ENCODE measurements at places on chromosomes 3 and 15. TPM values are rescaled to one million over a fixed set of nuclear protein-coding genes. Genes with fewer than 3 reads are reported as not detected.
A peak's percentile ranks its signal among the peaks of the same experiment; 100 is the strongest.

- no peak overlapping the region for H3K27ac ChIP-seq
- H3K4me3 ChIP-seq = no peak overlapping the region
- H3K4me1 ChIP-seq = no peaks in the 10 kb centered on the region
These were observed 10.6 kb downstream of the TRH start for GRCh38 chr3:129985113-129985512.

DNA sequence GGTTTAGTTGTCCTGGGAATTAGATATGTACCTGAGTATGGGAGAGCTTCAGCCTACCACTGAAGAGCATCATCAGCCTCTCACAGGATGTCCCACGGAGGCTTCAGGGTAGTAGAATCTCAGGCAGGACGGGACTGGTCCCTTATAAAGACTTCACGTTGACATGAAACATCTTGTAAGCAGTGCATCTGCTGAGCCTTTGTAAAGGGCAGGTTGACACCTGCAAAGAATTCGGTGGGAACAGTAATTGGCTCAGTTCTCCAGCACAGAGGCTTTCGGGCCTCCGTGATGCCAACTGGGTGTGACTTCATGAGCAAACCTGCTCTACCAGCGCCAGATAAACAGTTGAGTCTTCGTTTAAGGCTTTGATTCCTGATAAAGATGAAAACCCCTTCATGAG is 26.9 kb upstream of the AVEN start:
- peak; percentile 81 for DNase-seq
- no peaks in the 10 kb centered on the region for H3K36me3 ChIP-seq
- H3K4me1 ChIP-seq = no peaks in the 10 kb centered on the region
- H3K4me3 ChIP-seq = no peak overlapping the region

- no peak for DNase-seq
- H3K4me1 ChIP-seq = peaks cover 9% of the 10 kb centered on the region
- H3K36me3 ChIP-seq = no peaks in the 10 kb centered on the region
- H3K27ac ChIP-seq = peak overlapping the region; percentile 57
- H3K4me3 ChIP-seq = no peak overlapping the region
These were observed 37.3 kb downstream of the MLH1 start for GRCh38 chr3:37030588-37030987.

- no peaks in the 10 kb centered on the region for H3K4me1 ChIP-seq
- no peaks in the 10 kb centered on the region for H3K36me3 ChIP-seq
- peak; percentile 58 for DNase-seq
- no peaks in the 10 kb centered on the region for H3K27me3 ChIP-seq
- no peak overlapping the region for H3K4me3 ChIP-seq
- no peak overlapping the region for H3K27ac ChIP-seq
These were observed 405.8 kb downstream of the IGSF11 start for GRCh38 chr3:118628704-118629341.

MST1R gene
- 5.5 TPM for total RNA-seq

DNA sequence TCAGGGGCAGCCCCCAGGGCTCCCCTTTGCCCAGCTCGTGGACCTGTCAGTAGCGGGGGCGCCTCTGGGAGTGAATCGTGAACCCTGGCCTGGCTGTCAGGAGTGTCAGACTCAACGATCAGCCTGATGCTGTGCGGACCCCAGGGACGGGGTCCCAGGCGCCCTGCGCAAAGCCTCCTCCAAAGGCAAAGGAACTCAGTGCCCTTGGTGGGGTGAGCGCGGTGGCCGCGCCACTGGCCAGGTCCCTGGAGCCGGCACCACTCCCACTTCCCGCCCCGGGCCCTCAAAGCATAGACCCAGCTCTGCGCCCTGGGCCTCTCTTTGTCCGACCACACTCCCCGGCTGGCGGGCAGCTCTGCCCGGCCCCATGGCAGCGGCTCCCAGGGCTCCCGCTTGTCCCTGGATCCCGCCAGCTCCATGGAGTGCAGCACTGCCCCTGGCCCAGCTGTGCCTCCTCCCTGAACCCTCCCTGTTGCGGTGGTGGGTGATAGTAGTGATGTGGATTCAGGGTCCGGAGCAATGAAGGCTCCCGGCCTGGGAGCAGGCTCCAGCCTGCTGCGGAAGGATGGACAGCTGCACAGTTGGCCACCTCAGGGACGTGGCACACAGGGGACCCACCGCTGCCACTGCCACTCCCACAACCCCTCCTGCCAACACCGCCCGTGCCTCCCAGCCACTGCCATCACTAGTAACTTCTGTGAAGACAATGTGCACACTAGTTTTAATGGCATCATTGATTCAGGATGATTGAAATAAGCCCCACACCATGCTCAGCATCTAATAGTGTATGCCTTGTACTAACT is 263.8 kb downstream of the ZBBX start:
- H3K4me3 ChIP-seq = no peak overlapping the region
- H3K4me1 ChIP-seq = no peaks in the 10 kb centered on the region
- H3K27ac ChIP-seq = no peak overlapping the region
- H3K27me3 ChIP-seq = no peaks in the 10 kb centered on the region

TRH gene
- total RNA-seq = 0.97 TPM

DNA sequence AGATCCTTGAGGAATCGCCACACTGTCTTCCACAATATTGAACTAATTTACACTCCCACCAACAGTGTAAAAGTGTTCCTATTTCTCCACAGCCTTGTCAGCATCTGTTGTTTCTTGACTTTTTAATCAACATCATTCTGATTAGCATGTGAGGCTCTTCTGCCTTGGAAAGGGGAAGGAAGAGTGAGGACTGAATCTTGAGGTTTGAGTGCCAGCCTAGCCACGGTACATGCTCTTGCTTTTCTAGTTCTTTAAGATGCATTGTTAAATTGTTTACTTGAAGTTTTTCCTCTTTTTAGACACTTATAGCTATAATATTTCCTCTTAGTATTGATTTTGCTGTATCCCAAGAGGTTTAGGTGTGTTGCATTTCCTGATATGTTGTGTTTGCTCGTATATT is 596.1 kb downstream of the OTOL1 start:
- H3K4me1 ChIP-seq = no peaks in the 10 kb centered on the region
- H3K36me3 ChIP-seq = no peaks in the 10 kb centered on the region
- DNase-seq = no peak
- H3K27me3 ChIP-seq = no peaks in the 10 kb centered on the region

- no peak overlapping the region for H3K27ac ChIP-seq
- DNase-seq = peak; percentile 66
- no peak overlapping the region for H3K4me3 ChIP-seq
- H3K36me3 ChIP-seq = no peaks in the 10 kb centered on the region
These were observed 333.7 kb downstream of the CTNNB1 start for GRCh38 chr3:41532976-41533375.

DNA sequence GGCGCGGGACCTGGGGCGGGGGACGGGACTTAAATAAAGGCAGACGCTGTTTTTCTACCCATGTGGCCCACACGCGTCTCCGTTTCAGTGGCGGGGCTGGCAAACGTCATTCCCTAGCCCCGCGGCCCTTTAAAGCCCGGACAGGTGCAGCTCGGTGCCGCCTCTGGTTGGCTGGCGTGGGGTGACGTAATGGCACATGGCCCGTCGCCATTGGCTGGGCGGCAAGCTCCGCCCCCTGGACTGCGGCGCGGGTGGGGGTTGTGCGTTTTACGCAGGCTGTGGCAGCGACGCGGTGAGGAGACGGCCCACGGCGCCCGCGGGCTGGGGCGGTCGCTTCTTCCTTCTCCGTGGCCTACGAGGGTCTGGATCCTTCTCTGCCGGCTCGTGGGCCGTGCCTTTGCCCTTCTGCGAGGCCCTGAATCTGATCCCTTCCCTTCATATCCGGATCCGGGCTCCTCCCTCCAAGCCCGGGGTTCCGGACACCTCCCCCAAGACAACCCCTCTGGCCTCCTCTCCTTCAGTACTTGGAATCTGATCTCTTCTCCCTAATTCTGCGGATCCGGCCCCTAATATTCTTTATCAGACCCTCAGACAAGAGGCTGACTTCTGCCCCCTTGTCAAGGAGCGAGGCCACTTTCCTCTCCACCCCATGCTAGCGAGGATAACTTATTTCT is at the start of gene CRELD1:
TSS of gene CRELD1 (plus strand) at position 274 of the 674 bp plus-strand sequence. CDS start 605 bp downstream, outside the sequence.
- H3K4me1 ChIP-seq = peaks cover 7% of the 10 kb centered on the region
- H3K4me3 ChIP-seq = peak within 1 kb of the TSS; percentile 56
- peak; percentile 93 for DNase-seq
- H3K36me3 ChIP-seq = no peaks in the 10 kb centered on the region
- H3K27ac ChIP-seq = peak within 1 kb of the TSS; percentile 93

PRR23E gene
- not detected for total RNA-seq

DNA sequence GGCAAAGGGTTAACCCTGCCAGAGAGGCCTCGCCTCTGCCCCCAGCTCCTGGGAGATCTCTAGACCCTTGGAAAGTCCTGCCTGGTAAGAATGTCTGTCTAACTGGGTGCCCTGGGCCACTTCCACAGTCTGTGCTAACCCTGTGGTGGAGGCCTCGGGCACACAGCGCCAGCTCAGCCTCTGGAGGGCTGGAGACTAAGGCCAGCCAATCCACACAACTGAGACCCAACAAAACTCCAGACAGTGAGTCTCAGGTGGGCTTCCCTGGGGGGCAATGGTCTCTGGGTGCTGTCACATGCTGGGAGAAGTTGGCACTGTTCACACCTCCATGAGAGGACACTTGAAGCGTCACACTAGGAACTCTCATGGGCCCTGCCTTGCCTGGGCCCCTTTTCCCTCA is 19.5 kb downstream of the ZXDC start:
- H3K27ac ChIP-seq = no peak overlapping the region
- H3K27me3 ChIP-seq = no peaks in the 10 kb centered on the region
- no peaks in the 10 kb centered on the region for H3K4me1 ChIP-seq
- no peak overlapping the region for H3K4me3 ChIP-seq
- H3K36me3 ChIP-seq = peaks cover 7% of the 10 kb centered on the region
- no peak for DNase-seq

NT5DC2 gene
- total RNA-seq = 117 TPM

- H3K27me3 ChIP-seq = no peaks in the 10 kb centered on the region
- H3K4me1 ChIP-seq = no peaks in the 10 kb centered on the region
- no peak overlapping the region for H3K4me3 ChIP-seq
- no peak for DNase-seq
These were observed 168.3 kb upstream of the ADAMTS9 start for GRCh38 chr3:64856106-64856505.

AHSG gene
- not detected for total RNA-seq

Data from prostate gland (tissue), 2 donors.